HepG2 (cell line): ENCODE measurements at places on chromosomes 5 and 9.

- peak; percentile 83 for DNase-seq
Observed at GRCh38 chr5:126369995-126370731, 53.0 kb upstream of the GRAMD2B start.

DNA sequence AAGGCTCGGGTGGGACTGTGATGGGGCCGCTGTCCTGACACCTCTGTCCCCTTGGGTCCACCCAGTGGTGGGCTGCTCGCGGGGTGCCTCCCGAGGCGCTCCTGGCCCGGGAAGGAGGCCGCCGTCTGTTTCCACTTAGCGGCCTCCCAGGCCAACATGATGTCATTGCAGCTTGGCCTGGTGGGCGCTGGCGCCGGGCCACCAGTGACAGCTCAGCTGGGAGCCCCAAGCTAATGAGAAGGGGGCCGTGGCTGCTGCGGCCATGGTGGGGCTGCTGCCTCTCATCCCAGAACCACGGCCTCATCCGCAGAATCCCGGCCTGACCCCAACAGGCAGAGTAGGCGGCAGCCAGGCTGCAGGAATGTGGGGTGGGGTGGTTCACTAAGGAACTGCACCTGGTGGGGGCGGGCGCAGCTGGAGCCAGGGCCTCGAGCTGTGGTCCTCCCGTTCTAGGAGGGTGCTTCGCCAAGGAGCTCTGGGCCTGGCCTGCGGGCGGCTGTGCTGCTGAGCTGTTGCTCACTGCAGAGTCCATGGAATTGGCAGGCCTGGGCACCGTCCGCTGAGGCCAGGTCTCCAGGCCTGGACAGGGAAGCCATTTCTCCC, 123.5 kb upstream of the COL5A1 start:
- no peak for DNase-seq

GRCh38 chr9:106916466-106917235, 53.7 kb downstream of the ZNF462 start:
- DNase-seq, result peak; percentile 23

DNA sequence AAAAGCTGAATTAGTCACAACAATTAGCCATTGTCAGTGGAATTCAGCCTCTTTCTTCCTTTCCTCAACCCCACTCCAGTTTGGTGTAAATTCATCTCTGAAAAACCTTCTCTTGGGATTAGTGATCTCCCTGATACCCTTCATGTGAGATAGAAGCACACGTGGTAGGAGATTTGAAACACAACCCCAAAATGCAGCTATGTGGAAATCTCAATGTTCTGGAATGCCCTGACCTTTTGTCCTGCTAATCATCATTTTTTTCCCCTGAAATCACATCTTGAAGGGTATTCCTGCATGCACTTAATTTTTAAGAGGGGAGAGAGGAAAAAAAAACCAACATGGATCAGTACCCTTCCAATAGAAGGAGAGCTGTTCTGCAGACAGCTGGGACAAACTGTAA, 612.6 kb downstream of the EBF1 start:
- no peak for DNase-seq

DNA sequence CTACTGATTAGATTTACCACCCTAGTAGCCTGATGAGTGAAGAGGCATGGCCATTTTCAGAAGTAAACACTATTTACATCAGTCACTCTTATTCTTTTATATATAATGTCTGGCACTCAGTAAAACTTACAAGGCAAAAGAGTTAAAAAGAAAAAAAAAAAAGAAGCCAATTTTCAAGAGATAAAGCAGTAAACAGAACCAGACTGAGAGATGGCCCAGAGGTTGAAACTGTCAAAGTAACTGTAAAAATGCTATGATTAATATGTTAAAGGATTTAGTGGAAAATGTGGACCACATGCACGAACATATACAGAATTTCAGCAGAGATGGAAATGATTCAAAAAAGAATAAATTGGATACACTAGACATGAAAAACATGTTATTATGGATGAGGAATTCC, 6.4 kb upstream of the GPR150 start:
- DNase-seq, result no peak

DNA sequence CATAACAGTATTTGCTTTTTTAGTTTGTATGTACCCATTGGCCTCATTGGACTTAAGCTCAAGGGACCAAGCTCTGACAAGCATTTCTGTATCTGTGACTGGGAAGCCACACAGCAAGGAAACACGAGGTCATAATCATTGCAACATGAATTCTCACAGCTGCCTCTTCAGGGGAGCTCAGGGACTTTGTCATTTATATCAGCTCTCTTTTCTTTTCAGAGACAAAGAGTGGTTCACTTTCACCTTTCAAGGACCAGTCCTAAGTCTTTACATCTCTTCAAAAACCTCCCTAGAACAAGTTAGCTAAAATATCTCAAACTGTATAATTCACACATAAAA, 58.6 kb downstream of the ADAMTS12 start:
- no peak for DNase-seq

DNA sequence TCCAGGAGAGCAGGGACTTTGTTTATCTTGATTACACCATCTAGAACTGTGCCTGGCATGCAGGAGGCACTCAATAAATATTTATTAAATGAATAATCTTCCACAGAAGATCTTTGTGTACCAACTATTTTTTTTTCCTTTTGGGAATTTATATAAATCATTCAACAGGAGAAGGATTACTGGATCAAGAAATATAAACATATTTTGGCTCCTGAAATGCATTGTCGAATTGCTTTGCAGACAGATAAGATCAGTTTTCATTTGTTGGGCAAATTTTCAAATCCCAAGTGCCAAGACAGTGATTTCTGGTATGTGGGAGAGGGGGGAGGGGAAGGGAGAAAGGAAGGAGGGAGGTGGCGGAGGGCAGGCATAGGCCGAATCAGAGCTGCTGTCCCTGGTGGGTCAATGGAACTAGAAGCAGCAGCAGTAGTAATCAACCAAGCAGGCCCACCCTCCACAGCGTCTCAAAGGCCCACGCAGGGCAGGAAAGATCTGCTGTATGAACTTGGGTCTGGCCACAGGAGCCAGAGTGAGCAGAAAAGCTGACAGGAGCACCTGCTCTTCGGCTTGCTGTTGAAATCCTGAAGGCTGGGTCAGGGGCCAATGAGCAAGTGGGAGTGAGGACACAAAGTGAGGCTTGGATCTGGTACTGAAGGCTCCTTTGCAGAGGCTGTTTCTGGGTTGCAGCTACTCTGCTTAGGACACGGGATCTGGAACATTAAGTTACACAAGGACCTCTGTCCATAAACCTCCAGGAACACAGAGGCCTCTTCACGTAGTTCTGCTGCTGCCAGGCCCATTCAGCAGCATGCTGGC, 15.8 kb upstream of the TRAF1 start:
- DNase-seq, result no peak

DNA sequence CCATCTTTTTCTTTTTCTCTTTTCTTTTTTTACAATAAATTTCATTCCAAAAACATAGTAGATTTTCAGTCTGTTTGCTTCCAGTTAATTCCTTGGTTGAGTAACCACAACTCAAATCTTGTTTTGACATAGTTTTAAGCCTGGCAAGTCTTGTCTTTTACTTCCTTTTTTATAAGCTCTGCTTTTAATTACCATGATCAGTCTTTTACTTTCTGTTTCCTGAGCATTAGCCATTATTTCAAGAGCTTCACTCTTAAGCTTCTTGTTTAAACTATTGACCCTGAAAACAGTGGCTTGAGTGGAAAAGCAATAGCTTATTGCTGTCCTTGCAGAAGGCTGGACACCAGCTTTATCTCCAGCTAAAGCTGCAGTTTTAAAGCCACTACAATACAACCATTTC, 1363.3 kb downstream of the MAT2B start:
- no peak for DNase-seq

- DNase-seq, result no peak
Observed at GRCh38 chr5:146082798-146083197, 22.6 kb downstream of the PLAC8L1 start.

GRCh38 chr5:146254223-146254622, 50.8 kb downstream of the RBM27 start:
- DNase-seq, result no peak

DNA sequence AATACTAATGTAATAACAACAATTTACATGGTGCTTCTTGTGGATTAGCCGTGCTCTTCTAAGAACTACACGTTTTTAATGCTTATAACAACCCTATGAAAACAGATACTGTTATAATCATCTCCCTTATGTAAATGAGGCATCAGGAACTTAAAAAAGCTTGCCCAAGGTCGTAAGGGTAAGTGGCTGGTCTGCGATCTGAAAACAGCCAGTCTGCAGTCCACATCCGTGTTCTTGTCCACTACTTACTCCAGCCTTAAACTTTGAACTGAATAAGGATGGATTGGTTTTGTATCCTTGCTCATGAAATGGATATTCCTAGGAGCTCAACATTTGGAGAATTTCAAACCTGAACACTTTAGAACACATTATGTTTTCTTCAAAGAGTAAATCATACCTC, 26.7 kb downstream of the PAM start:
- DNase-seq, result no peak

DNA sequence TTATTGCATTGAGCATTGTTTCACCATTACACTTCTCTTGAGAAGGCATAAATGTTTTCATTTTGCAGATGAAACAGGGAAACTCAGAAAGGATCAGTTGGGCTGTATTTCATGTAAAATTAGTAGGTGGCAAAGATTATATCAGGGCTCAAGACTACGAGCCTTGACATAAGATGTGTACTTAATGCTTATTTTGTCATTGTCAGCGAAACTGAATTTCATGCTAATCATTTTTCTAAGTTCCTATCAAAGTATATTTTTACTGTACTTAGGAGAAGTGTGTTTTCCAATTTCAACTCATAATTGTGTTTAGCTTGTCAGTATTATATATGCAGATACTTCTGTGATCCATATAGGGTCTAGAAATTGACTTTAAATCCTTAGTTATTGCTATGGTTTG, 123.8 kb downstream of the FBXL7 start:
- DNase-seq, result no peak

DNA sequence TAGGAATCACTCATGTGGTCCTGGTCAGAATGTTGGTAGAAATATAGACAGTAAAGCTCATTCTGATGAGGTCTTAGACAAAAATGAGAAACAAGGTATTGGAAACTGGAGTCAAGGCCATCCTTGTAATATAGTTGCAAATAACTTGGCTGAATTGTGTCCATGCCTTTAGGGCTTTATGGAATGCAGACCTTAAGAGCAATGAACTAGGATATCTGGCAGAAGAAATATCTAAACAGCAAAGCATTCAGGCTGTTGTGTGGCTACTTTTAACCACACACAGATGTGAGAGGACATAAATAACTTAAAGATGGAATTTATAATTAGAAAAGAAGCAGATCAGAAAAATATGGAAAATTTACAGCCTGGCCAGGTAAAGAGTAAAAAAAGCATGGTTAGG, 128.2 kb downstream of the YTHDC2 start:
- no peak for DNase-seq

DNA sequence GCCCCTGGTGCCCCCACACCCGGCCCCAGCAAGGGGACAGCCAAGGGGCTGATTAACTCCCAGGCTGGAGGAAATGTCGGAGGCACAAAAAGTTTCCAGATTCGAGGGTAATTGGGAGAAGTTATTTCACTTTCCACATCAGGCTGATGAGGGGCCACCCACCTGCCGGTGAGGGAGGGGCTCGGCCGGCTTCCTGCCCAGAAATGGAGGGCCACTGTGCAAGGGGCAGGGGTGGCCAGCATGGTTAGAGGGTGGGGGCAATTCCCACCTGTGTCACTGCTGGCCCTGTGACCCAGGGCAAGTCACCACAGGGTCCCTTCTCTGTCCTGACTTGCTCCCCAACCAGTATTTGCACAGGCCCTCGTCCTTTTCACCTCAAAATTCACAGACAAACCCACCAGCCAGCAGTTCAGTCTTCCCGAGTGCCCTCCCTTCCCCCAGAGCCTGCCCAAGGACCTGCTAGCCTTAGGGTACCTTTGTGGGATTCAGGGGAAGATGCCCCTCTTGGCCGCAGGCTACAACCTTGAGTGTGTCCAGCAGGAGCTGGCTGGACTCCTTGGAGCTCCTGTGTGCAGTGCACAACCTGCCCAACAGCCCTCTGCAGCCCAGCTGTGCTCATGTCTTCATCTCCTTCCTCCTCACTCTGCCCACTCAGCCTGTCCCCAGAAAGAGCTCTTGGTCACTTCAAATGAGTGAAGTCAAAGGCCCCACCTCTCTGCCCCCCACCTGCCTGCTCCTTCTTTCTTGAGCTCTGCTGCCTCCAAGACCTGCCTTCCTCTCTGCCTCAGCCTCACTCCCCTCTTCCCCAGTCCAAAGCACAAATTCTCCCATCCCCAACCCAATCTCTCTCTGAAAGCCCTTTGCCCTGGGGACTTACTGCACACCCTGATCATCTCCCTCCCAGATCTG, 130.5 kb downstream of the BARX1 start:
- DNase-seq, result no peak

DNA sequence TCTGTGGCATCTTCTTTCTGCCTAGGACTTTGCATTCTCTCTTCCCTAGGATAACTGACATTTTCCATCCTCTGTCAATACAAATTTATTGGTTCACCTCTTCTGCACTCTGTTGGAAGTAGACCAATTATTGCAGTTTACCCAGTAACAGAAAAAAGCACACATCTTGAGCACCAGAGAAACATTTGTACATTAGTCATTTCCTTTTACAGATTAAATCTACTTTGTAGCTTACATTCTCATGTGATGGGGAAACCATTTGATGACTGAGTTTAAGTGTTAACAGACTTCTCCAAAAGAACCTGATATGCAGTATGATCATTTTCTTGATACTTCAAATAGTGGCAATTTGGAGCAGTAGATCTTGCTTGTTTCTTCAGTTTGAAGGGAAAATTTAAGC, 1098.8 kb downstream of the DTWD2 start:
- DNase-seq, result no peak

GRCh38 chr9:109476642-109477257, 21.4 kb downstream of the PTPN3 start:
- peak; percentile 23 for DNase-seq
